ENCODE measurements at places on chromosomes 4 and X.

DNA sequence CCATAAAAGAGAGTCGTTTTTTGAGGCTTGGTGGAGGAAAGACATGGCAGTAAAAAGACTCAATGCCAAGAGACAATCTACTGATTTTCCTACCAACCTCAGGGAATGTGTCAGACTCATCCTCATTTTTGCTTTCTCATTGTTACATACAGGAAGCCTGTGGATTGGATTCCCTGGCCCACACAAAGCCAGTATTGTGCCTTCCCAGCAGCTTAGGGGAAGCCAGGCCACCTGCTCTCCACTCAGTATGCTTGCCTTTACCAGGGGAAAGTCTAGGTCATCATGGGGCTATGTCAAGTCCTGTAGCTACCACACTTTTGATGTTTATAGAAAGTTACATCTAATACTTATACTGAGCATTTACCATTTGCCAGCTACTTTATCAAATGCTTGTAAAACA lies 11.0 kb downstream of the BMX start:
- no peak for DNase-seq

- DNase-seq: no peak
Measured at GRCh38 chr4:21726255-21726815, 222.2 kb downstream of the KCNIP4 start.

DNA sequence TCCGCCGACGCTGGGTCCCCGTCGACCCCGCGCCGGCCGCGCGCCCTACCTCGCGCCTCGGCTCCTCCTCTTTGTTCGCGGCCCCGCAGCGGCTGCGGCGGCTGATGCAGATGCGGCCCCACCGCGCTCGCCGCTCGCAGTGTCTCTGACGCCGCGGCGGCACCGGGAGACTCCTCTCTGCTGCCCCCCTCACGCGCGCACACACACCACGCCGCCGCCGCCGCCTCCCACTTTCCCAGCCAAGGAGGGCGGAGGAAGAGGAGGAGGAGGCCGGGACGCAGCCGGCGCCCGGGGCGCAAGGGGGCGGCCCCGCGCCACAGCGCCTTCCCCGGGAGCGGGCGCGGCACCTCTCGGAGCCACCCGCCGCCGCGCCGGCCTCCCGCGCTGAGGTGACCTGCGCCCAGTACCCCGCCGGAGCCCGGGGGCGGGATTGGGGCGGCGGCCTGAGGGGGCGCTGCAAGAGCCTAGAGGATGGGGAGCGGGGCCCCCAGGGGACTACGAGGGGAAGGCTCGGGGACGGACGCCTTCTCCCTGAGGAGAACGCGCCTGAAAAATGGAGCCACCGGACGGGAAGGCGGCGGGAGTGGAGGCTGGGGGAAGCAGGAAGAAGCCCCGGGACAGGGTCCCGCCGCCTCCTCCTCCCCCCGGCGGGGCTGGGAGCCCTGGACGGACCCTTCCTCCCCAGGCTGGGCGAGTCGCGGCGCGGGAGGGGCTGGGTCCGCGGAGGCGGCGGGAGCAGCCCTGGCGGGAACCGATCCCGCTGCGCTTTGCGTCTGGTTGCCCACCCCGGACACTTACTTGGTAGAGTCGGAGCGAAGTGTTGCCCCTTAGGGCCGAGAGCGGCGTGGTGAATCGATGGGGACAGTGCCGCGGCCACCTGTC lies at the start of gene SH3RF1:
Gene SH3RF1 (minus strand): TSS at position 147 of the 882 bp plus-strand sequence. CDS start 1,744 bp downstream, outside the sequence.
- peak; percentile 88 for DNase-seq

DNA sequence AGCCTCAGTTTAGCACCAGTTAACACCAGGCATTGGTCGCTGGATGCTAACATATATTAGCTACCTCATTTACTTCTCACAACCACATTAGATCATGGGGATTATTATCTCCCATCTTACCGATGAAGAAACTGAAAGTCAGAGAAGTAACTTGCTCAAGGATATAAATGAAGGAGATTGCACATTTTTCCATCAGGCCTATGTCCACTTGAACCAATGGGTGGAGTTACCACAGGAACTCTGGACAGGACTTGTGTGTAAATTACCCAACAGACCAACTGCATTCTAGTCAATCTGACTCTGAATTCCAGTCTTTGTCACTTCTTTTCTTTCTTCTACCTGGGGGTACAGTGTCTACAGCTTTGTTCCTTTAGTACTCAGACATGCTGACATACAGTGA lies 1.8 kb downstream of the LNX1 start:
- DNase-seq: no peak

- peak; percentile 84 for DNase-seq
Measured at GRCh38 chrX:10620121-10620699, at the start of gene MID1. MID1 (minus strand) TSS chrX:10620585; CDS start chrX:10567547, 53,038 bp downstream.

GRCh38 chr4:53748328-53748772 lies 157.1 kb upstream of the LNX1 start:
- no peak for DNase-seq

DNA sequence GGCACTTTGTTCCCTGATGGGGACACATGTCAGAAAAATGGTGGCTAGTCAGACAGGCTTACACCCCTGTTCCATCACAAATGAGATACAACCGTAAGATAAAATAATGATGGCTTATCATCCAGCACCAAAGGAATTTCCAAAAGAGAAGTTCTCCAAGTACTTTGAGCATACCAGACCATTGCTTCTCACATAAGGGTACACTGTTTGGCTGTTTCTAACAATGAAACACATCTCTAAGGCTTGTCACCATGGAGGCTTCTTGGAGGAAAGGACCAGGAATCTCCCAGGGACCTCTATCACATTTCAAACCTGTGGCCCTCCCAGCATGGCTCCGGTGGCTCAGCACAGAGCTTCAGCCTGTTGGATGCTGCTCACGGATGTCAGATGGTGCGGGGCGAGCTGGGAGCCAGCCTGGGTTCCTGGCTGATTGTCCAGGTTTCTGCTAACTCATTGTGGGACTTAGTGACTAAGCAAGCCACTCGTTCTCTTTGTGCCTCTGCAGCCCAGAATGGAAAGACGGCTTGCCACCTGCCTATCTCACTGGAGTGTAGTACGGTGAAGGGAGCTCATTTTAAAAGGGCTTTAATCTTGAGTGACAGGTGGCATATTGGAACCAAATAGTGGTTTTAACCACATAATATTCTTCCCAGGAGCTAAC lies 54.5 kb downstream of the FHDC1 start:
- no peak for DNase-seq

DNA sequence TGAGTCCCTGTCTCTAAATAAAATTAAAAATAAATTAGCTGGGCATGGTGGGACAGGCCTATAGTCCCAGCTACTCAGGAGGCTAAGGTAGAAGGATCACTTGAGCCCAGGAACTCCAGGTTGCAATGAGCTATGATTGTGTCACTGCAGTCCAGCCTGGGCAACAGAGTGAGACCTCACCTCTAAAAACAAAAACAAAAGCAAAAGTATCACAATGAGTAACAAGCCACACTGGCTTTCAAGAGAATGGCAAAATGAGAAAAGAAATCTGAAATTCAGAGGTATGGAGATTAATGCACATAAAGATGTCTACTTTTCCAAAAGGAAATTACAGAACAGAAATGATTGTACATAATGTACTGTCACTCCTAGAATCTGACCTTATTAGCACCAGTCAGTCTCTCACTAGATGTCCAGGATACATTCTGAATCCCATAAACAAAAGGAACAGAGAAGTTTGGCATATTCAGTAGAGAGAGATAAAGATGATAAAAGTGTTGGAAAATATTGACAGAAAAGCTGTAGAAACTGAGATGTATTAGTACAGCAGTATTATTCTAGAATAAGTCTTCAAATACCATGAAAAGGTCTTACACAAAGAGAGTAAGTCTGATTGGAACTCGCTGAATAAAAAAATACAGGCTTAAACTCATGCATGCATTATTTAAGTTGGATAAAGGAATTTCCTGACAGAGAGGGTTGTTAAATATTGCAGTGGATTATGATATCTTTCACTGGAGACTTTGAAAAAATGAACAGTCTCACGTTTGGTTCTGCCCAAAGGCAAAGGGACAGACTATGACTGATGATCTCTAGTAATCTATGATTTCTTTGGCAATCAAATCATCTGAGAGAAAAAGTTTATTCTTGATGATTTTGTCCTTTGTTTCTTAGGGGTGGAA lies 102.5 kb downstream of the SH3RF1 start:
- DNase-seq: no peak

- no peak for DNase-seq
Measured at GRCh38 chr4:107017443-107018343, 18.4 kb downstream of the DKK2 start.

DNA sequence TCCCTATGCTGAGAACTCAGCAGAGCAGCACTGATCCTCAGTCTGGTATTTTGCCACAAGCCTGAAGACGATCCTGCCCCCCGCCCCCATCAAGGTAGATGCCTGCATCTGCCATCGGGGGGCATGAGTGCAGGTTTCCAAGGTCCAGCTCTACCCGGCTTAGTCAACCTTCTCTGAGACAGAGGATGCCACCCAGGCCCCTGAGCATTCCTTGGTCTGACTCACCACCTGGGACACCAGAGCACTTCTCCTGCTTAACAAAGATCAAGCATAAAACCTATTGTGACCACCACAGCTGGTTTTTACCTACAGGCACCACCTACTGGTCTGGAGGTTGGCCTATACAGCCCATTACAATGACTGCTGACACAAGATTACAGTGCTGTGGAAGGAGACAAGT lies 1168.1 kb downstream of the PCDH19 start:
- DNase-seq: no peak

DNA sequence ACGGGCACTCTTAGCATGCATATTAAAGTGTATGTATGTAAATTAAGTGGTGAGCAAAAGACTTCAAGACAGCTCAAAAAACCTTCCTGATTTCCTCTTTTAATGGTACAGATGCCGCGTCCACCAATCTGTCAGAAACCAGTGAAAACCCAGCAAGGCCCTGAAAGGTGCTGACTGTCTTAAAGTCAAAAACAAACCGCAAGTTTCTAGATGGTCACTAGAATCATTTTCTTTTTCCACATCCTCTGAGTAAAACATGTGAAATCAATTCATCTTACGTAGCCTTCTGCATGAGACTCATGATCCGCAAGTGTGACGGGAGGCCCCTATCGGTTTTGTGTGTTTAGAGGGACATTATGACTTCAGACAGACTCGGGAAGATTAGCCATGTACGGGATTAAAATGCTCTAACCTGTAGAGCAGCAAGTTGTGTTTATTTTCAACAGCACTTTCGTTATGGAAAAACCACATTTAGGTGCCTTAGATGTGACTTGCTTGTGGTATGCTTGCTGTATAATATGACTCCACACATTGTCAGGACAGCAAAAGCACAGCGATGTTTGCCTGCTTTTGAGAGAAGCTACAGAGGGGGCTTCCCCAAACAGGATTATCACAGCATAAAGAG lies 88.2 kb upstream of the STS start:
- no peak for DNase-seq

- DNase-seq: no peak
Measured at GRCh38 chr4:153260132-153260531, 55.9 kb downstream of the TRIM2 start.

DNA sequence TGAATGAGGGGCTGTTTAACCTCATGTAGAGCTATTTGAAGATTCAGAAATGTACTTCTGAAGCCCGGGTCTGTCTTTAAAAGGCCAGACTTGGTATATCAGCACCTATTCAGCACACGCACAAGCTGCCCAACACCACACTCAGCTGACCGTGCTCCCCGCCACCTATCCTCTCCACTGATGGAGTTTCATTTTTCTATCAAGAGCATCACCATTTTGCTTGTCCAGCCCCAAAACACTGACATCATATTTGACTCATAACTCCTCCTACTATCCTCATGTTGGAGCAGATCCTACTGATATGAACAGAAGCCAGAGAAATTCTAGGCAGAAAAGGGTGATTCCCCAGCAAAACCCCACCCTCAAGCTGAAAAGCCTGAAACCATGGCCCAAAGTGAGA lies 100.3 kb downstream of the SORBS2 start:
- DNase-seq: no peak

Measured in ecto neural progenitor cell (in vitro differentiated cells).